ENCODE measurements at places on chromosomes 3 and 15.

DNA sequence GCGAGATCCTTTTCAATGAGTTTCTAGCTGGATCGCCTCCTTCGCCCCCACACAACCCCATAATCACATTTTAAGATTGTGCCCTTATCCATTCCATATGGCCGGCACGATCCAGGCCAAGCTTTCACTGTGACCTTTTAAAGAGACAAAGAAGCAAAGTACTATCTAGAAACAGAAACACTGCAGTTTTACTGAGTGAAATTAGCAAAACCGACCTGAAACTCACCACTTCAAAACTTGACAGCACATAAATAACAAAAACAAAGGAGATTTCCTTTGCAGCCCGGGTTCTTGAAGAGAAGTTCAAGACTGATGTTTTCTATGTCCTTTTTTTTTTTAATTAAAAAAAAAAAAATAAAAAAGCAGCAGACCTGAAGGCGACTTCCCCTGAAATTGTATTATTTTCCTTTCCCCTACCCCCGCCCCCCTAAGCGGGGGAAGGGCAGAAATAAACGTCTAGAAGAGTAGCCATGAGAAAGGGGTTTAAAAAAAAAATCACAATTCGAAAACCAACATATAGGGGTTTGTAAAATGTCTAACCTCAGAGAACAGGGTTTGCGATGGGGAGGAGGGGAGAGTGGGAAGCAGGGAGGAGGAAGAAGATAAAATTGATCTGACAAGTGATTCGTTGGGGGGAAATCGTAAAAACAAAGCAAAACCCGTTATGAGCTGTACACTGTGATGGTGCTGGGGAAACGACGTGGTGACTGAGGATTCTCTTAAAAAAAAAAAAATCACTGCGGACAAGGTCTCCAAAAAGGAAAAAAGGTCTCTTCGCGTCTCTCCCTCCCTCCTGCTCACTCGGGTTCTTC is 1.5 kb downstream of the SATB1 start:
- peak; percentile 7 for DNase-seq

DNA sequence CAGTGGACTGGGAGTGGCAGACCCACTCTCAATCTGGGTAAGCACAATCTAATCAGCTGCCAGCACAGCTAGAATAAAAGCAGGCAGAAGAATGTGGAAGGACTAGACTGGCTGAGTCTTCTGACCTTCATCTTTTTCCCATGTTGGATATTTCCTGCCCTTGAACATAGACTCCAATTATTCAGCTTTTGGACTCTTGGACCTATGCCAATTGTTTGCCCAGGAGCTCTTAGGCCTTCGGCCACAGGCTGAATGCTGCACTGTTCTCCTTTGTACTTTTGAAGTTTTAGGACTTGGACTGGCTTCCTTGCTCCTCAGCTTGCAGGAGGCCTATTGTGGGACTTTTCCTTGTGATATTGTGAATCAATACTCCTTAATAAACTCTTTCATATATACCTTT is 477.7 kb upstream of the ZNF385D start:
- DNase-seq = no peak

GRCh38 chr15:81502439-81502838 is 128.4 kb upstream of the TMC3 start:
- no peak for DNase-seq

DNA sequence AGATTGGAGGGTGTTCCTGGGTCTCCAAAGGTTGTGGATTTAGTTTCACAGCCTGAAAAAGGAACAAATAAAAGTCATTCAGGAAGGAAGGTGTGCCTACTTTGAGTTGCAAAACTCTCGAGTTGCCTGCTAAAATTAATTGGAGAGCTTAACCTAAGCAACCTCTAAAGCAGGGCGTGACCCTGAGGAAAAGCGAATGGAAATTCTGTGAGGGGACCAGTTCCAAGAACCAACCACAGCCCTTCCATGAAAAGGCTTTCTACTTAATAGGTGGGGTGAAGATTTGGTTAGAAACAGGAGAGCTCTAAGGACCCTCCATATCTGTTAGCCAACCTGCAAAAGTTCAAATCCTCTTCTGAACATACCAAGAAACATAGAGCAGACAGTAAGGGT is 1.5 kb downstream of the CD80 start:
- DNase-seq = no peak

- DNase-seq = no peak
Observed at GRCh38 chr3:24944805-24945520, 450.3 kb upstream of the THRB start.

GRCh38 chr15:88697276-88697675 is 58.5 kb downstream of the ISG20 start:
- DNase-seq = no peak
